ENCODE measurements at places on chromosomes 6 and 20. TPM values are rescaled to one million over a fixed set of nuclear protein-coding genes. Genes with fewer than 3 reads are reported as not detected.

Gene MTHFD1L
- total RNA-seq: 5.4 TPM

Gene RFX6
- total RNA-seq: not detected

GRCh38 chr6:20604159-20604558, 69.9 kb downstream of the CDKAL1 start:
- H3K4me1 ChIP-seq: no peaks in the 10 kb centered on the region
- H3K27me3 ChIP-seq: no peaks in the 10 kb centered on the region
- H3K27ac ChIP-seq: no peak overlapping the region
- no peaks in the 10 kb centered on the region for H3K36me3 ChIP-seq

Gene TRIM40
- 14.8 TPM for total RNA-seq

Gene ZNF165
- 20.1 TPM for total RNA-seq
